ENCODE measurements at places on chromosomes 16 and 17.

DNA sequence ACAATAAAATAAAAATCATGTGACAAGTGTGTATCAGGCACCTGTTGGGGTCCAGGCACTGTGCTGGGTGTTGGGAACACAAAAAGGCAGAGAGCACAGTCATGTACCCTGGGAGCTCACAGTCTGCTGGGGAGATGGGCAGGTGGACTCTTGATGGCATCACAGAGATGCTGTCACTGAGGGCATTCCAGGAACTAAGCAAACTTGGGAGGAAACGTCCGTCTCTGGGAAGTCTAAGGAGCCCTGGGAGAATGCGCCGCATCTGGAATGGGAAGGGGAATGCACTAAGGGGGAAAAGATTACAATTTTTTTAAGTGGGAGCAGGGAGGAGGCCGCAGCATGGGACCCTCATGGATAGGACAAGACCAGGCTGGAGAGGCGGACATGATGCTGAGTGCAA lies 80.9 kb upstream of the ZNF423 start:
- DNase-seq = no peak

GRCh38 chr17:8025176-8025911 lies 13.5 kb upstream of the ALOX15B start:
- no peak for DNase-seq

DNA sequence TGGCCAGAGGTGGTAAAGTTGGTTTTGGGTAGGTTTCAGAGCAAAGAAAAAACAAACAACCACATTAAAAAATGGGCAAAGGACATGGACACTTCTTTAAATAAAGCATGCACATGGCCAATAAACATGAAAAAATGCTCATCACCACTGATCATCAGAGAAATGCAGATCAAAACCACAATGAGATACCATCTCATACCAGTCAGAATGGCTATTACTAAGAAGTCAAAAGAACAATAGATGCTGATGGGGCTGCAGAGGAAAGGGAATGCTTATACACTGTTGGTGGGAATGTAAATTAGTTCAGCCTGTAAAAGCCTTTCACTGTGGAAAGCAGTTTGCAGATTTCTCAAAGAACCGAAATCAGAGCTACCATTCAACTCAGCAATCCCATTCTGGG lies 598.4 kb upstream of the SOX9 start:
- no peak for DNase-seq

DNA sequence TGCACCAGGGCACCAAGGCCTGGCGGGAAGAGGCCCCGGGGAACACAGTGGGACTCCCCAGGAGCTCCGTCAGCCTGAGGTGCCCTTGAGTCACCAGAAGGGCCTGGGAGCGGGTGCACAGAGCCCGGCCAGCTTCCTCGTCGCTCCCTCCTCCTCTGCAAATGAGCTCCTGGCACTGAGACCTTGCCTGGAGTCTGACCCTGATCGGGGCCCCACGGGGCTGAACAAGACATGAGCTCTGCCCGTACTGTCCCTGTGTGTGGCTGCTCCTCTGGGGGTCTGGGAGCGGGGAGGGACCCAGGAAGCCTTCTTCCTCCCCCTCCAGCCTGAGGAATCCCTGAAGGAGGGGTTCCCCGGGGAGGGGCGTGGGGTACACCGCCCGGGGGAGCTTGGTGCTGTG lies 36.4 kb upstream of the SSTR5 start:
- DNase-seq = no peak

- DNase-seq = no peak
These were observed 2.5 kb downstream of the SMIM5 start for GRCh38 chr17:75635610-75636202.
